ENCODE measurements at places on chromosomes 1 and 21.
A peak's percentile ranks its signal among the peaks of the same experiment; 100 is the strongest.

GRCh38 chr1:26677306-26678115, 18.3 kb upstream of the ARID1A start:
- DNase-seq, result no peak

DNA sequence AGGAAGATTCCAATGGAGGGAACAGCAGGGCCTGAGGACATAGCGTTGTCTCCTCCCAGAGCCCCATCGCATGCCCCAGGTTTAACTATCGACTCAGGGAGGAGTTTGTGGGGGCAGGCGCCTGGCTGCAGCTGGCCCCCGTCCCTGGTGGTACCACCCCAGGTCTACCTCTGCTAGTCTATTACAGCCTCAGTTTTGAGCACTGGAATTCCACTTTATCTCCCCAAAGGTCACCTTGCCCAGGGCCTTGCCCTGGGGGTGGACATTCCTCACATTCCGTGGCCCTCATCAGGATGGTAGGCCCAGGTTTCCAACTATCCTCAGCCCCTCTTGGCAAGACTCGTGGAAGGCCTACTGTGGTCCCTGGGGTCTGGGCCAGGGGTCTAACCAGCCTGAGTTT, 65.4 kb upstream of the SSBP3 start:
- DNase-seq, result no peak

DNA sequence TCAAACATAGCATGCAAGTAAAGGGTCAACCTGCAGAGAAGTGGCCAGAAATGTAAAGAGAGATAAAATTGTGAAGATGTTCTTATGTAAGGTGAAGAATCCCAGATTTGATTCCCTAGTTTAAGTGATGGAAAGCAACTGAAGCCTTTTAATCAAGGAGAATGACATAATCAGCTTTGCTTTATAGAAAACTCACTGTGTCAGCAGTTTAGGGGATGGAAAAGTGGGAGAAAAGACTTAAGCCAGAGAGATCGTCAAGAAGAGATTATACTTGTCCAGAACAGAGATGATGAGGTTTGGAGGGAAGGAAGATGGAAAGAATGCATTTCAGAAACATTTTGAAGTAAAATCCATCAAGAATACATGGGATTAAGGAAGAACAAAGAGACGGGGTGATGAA, 275.3 kb upstream of the ST6GALNAC5 start:
- no peak for DNase-seq

GRCh38 chr1:15224259-15224869, 22.7 kb upstream of the FHAD1 start:
- no peak for DNase-seq

DNA sequence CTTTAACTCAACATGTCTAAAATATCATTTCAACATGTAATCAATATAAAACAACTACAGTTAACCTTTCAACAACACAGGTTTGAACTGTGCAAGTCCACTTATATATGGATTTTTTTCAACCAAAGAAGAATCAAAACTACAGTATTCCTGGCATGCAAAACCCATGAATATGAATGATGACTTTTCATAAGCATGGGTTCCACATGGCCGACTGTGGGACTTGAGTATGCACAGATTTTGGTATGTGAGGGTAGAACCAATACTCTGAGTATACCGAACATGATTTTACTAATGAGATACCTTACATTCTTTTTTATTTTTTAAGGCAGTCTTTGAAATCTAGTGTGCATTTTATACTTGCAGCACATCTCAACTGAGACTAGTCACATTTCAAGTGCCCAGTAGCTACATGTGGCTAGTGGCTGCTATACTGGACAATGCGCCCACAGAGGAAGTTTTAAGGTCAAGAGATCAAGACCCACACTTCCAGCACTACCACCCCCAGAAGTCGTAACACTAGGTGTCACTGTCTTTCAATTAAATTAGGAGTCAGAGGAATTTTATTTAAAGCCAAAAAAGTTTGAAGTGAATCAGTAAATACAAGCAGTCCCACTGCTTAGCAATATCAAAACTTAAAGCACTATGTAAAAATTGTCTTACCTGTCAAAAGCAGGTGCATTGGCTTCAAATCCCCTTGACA, 40.0 kb downstream of the SYNJ1 start:
- DNase-seq, result no peak

GRCh38 chr21:41758550-41758949, 8.3 kb downstream of the RIPK4 start:
- no peak for DNase-seq

- DNase-seq, result no peak
Observed at GRCh38 chr1:117339866-117340700, 27.2 kb upstream of the MAN1A2 start.

- DNase-seq, result peak; percentile 1
Observed at GRCh38 chr1:197268012-197268411, at the start of gene CRB1. TSS of gene CRB1 (plus strand) at chr1:197268252. CDS start at chr1:197268413, 161 bp downstream.

DNA sequence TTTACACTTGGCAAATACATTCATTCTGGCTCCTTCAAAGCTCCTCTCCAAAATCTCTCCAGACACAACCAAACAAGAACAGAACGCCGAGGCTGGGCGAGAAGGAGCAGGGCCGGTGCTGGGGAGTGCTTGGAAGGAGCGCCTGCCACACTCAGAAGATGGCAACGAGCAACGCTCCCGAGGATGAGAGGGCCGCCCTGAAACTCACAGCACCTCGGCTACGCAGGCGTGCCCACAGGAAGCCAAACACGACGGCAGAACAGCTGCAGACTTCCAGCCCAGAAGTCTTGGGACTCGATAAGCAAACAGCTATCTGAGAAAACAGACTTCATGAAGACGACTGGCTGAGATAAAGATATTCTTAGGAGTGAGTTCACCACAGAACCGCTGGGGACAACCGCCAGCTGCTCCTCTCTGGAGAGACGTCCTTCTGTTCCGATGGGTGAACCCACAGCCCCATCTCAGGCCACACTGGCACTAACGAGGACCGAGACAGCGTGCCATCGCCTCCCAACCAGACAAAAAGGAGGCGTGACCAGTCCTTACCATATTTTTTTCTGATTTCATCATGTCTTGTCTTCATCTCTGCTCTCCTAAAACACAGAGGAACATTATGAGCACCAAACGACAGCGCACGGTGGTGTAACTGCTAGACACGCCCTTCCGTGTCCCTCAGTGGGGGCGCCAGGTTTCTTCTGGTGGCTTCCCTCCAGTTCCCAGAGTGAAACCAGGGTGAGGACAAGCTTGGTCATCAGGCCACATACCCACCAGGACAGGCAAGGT, 18.6 kb downstream of the PTTG1IP start:
- no peak for DNase-seq

- no peak for DNase-seq
Observed at GRCh38 chr1:89990976-89991831, 3.7 kb upstream of the ZNF326 start.

GRCh38 chr1:159014851-159015250, 5.1 kb downstream of the IFI16 start:
- no peak for DNase-seq

GRCh38 chr1:159941591-159942560, 3.5 kb downstream of the IGSF9 start:
- DNase-seq, result no peak

DNA sequence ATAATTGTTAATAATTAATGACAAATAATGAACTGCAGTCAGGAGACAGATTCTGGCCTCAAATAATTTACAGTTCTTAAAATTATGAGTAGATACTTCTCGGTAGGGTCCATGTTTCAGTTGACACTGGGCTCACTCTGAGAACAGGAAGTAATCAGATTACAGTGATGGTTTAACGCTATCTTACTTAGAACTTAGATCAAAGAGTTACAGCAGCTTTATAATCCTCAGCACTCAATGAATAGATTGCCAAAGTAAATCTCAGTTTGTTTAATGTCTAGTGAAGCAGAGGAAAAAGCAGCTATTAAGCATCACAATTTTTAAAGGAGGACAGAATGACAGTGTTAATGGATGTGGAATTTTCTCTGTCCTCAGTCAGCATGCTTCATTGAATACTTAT, 79.6 kb downstream of the PDE4B start:
- no peak for DNase-seq

DNA sequence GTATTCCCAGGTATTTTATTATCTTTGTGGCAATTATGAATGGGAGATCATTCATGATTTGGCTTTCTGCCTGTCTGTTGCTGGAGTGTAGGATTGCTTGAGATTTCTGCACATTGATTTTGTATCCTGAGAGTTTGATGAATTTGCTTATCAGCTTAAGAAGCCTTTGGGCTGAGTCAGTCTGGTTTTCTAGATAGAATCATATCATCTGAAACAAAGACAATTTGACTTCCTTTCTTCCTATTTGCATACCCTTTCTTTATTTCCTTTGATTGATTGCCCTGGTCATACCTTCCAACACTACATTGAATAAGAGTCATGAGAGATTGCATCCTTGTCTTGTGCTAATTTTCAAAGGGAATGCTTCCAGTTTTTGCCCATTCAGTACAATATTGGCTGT, 8.0 kb downstream of the OR2L3 start:
- DNase-seq, result no peak

DNA sequence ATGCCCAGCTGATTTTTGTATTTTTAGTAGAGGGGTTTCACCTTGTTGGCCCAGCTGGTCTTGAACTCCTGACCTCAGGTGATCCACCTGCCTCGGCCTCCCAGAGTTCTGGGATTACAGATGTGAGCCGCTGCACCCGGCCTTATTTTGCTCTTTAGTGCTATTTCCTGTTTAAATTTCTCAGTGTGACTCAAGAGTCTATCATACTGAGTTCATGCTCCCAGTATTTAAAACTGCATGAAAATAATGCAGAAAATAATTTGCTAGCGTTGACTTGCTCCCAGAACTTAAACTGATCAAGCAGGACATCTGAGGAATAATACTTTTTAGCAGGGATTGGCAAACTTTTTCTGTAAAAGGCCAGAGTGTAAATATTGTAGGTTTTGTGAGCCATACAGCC, 86.4 kb upstream of the C1orf21 start:
- DNase-seq, result no peak

- no peak for DNase-seq
Observed at GRCh38 chr1:111990026-111990877, 784 bp upstream of the KCND3 start.

DNA sequence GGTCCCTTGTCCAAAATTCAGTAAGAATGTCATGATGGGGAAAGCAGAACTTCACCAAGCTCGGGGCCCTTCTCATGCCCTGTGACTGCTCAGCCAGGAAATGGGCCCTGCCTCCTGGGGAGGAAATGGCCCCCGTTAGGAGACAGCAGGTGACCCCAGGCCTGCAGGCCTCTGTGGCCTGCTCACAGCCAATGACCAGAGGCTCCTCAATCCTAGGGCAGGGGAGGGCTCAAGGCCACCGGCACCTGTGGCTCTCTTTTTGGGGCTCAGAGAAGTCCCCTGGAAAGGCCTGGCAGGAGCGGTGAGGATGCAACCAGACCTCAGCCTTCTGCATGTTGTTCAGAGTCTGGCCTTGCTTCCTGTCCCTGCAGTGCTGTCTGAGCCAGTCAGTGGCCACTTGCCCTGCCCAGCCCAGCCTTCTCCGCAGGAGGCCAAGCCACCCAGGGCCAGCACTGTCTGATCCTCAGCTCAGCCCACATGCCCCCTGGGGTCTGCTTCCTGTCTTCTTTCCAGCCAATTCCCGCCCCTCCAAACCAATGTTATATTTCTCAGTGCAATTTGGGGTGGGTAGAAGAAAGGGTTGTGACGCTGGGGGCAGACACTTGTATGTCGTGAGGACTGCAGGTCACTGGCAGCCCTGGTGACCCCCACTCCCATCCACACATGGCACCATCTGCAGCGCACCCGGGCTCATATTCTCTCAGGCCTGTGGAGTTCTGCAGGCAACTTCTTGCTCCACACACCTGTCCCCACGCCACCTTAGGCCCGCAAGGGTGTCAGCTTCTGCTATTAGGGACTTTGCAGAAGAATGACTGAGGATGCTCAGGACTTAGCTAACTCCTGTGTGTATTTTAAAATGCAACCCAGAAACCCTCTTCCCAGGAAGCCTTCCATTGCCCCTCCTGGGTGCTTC, 83.6 kb downstream of the ITPKB start:
- no peak for DNase-seq

DNA sequence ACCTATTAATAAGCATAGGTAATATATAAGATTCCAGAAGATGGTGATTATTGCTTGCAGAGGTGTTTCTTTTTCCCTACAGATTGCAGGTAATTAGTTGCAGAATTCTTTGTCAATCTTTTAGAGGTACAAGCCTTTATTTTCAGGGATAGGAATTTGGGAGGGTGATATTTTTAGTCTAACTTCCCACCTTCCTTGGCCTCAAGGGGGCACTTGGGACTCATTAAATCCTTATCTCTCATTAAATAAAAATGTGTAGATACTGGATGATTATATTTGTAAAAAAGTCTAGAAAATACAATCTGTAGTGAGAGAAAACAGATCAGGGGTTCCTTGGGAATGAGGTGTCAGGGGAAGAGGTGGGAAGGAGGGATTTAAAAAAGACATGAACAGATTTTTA, 179.2 kb downstream of the PATJ start:
- no peak for DNase-seq

DNA sequence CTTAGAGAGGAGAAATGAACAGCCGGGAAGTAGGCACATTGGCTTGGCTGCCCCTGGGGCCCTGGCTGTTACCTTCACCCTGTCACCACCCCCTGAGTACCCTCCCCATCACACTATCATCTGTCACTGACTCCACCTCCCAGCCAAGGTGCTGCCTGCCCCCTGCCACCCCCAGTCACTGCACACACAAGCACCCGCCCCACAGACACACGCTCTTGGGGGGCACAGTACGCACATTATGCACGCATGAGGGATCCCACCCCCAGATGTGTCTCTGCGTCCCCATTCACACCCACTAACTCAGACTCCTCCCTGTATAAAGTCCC, 223.3 kb downstream of the PTPRU start:
- DNase-seq, result no peak

DNA sequence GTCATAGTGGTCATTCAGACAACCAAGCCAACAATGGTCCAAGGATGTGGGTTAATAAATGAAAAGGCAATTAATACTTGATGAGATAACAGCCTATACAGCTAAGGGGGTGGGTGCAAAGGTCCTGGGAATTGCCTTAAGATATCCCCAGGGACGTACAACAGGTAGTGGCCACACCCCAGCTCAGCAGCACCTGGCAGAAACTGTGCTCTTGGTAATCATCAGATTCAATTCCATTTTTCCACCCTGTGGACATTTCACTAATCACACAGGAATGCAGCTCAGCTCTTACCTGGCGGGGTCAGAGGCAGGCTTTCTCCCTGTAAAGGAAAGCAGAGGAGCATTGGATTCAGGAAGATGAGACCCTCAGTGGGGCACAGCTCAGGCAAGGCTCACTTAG, 32.9 kb downstream of the FCRL5 start:
- DNase-seq, result no peak

DNA sequence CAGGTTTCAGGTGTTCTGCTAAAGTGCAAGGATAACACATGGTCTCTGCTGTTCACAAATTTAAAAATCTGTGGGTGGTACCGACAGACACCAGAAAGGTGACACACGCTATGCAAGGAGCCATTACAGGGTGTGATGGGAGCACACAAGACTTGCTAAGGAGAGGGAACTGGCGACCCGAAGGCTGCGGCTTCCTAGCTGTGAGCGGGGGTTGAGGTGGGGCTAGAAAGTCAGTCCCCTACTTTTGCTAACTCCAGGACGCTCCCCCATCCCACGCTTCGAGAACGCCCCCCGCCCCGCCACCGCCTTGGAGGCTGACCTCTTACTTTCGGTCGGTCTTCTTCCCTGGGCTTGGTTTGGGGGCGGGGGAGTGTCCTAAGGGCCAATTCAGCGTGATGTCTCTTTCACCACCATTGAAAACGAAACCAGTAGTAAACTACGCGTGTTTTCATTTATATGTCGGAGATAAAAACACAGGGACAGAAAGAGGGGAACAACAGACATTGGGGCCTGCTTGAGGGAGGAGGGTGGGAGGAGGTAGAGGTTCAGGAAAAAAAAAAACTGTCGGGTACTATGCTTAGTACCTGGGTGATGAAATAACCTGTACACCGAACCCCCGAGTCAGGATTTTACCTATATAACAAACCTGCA, 1.1 kb downstream of the CKS1B start:
- peak; percentile 51 for DNase-seq
